T-helper 17 cell (primary cell): ENCODE measurements at places on chromosomes 12 and 14. TPM values are rescaled to one million over a fixed set of nuclear protein-coding genes. Genes with fewer than 3 reads are reported as not detected.
A peak's percentile ranks its signal among the peaks of the same experiment; 100 is the strongest.

DNA sequence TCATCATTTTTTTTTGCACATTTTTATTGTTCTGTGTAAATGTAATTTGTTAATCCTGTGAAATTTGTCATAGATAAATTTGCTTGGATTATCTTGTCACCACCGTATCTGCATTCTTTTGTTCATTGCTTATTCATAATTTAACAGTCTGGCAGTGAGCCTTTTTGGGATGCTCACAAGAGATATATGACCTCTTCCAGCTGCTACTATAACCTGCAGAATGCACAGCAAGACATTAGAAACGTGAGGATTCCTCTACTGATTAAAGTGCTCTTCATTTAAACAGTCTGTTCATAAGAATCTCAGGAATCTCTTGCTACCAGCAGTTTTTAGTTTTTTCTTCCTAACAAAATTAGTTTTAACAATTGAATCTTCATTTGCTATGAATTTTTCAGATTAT is 9.1 kb downstream of the NPAS3 start:
- H3K27ac ChIP-seq: no peak overlapping the region
- DNase-seq: no peak
- no peak overlapping the region for H3K4me3 ChIP-seq
- peaks cover 46% of the 10 kb centered on the region for H3K27me3 ChIP-seq
- H3K36me3 ChIP-seq: no peaks in the 10 kb centered on the region
- H3K4me1 ChIP-seq: no peaks in the 10 kb centered on the region

The LBHD2 gene
- total RNA-seq: not detected

The BBS10 gene
- total RNA-seq: 2.4 TPM

The TPPP2 gene
- total RNA-seq: not detected

DNA sequence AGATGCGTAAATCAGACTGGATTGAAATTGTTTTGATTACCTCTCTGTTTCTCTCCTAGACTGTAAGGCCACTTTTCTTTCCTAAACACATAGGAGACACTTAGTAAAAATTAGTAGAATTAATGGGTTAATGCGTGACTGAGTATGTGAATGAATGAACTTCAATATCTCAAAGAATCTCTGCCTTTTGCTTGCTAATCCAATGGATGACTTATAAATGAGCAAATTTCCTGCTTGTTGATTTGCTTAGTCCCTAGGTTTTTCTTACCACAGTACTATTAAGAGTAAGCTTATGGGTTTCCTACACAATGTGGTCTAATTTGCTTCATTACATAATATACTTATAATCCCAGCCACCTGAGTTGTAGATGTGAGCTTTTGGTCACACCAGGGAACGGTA is 164.1 kb downstream of the SRGAP1 start:
- H3K4me3 ChIP-seq: no peak overlapping the region
- H3K27me3 ChIP-seq: no peaks in the 10 kb centered on the region
- DNase-seq: no peak
- H3K36me3 ChIP-seq: no peaks in the 10 kb centered on the region
- no peak overlapping the region for H3K27ac ChIP-seq

- H3K36me3 ChIP-seq: peaks cover 3% of the 10 kb centered on the region
- H3K4me1 ChIP-seq: no peaks in the 10 kb centered on the region
- H3K27me3 ChIP-seq: peaks cover under 1% of the 10 kb centered on the region
- no peak overlapping the region for H3K27ac ChIP-seq
Measured at GRCh38 chr12:126182619-126183236, 1117.5 kb downstream of the AACS start.

- no peaks in the 10 kb centered on the region for H3K27me3 ChIP-seq
- no peak for DNase-seq
- H3K4me3 ChIP-seq: no peak overlapping the region
- H3K36me3 ChIP-seq: no peaks in the 10 kb centered on the region
- no peaks in the 10 kb centered on the region for H3K4me1 ChIP-seq
Measured at GRCh38 chr14:93219103-93219726, 12.2 kb downstream of the UBR7 start.

The IFNG gene
- total RNA-seq: 1.2 TPM

GRCh38 chr12:83471341-83471740 is 784.6 kb downstream of the TMTC2 start:
- H3K4me3 ChIP-seq: no peak overlapping the region
- no peaks in the 10 kb centered on the region for H3K4me1 ChIP-seq
- no peak overlapping the region for H3K27ac ChIP-seq
- no peak for DNase-seq

DNA sequence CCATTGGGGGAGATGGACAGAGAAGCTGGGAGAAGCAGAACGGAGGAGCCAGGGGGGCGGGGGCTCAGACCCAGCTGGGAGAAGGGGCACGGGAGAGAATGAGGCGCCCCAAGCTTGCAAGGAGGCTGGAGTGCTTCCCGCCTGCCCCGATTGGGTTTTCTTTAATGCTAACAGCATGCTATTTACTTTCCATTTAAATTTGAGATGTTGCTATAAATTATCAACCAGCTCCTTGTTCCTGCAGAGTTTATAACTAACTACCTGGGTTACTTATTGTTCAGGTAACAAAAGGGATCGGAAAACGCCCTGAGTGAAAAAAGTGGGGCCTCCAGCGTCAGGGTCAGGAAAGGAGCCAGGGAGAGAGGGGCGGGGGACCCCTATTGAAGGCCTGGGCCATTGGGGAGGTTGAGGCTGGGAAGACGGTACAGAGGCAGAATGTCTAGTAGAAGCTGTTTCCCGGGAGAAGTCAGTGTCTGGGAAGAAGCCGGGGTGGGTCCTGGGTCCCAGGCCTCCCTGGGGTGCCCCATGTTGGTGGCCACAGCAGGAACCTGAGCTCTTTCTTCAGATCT is 2.5 kb downstream of the HNF1A start:
- H3K4me3 ChIP-seq: no peak overlapping the region
- H3K36me3 ChIP-seq: peaks cover 3% of the 10 kb centered on the region
- peaks cover 5% of the 10 kb centered on the region for H3K4me1 ChIP-seq
- H3K27me3 ChIP-seq: peaks cover 5% of the 10 kb centered on the region
- no peak overlapping the region for H3K27ac ChIP-seq

The KCNMB4 gene
- 0.75 TPM for total RNA-seq

DNA sequence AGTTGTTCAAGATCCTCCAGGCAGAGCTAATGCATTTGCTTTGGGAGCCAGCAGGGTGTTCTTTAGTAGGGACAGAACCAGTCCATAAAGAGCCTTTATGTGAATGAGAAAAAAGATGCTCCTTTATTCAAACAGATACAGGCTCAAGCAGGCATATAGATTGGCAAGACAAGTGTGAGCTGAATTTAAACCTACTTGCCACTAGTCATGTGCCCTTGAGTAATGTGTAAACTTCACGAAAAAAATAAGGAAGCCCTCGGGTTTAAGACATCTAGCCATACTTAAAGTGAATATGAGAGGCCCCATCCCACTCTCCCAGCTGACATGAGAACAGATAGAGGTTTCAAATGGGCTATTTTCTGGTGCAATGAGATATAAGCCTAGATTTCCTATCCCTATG is 43.1 kb upstream of the STRAP start:
- no peak overlapping the region for H3K4me3 ChIP-seq
- peaks cover 2% of the 10 kb centered on the region for H3K36me3 ChIP-seq
- DNase-seq: no peak
- peaks cover 2% of the 10 kb centered on the region for H3K4me1 ChIP-seq
- H3K27me3 ChIP-seq: peaks cover 47% of the 10 kb centered on the region
- no peak overlapping the region for H3K27ac ChIP-seq

The FOXN4 gene
- total RNA-seq: not detected

DNA sequence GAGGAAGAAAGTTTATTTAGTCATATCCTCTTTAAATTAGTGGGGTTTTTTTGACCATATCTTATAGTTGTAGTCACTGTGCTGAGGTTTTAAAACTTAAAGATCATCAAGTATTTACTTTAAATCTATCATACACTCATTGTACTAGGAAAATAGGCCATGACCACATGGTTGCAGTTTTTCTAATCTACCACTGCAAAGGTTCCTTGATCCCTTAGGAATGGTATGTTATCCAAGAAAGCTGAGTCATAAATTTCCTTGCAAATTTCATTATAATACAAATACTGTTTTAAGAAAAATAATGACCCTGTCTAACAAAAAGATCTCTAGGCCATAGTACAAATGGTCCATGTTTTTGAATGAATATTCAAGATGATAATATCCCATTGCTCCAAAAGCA is 74.7 kb downstream of the DBX2 start:
- H3K4me1 ChIP-seq: peaks cover 5% of the 10 kb centered on the region
- H3K27me3 ChIP-seq: peaks cover 19% of the 10 kb centered on the region
- no peak for DNase-seq

DNA sequence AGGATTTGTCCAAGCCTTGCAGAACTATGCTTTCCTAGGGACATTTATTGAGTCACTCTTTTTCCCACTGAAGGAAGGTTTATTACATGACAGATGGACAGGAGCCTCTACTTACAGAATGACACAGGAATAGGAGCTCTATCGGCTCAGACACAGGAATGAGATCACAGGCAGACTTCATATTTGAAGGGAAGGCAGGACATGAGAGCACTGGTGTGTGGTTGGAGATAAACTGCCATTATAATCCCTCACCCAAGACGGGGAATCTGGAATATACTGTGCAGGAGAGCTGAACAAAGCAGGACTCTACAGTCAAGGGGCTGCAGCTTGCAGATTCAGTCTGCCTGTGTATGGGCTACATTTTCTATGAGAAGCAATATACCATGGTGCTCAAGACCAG is 26.8 kb upstream of the IL22 start:
- H3K36me3 ChIP-seq: no peaks in the 10 kb centered on the region
- no peaks in the 10 kb centered on the region for H3K27me3 ChIP-seq
- peaks cover 21% of the 10 kb centered on the region for H3K4me1 ChIP-seq
- no peak overlapping the region for H3K4me3 ChIP-seq
- no peak for DNase-seq

DNA sequence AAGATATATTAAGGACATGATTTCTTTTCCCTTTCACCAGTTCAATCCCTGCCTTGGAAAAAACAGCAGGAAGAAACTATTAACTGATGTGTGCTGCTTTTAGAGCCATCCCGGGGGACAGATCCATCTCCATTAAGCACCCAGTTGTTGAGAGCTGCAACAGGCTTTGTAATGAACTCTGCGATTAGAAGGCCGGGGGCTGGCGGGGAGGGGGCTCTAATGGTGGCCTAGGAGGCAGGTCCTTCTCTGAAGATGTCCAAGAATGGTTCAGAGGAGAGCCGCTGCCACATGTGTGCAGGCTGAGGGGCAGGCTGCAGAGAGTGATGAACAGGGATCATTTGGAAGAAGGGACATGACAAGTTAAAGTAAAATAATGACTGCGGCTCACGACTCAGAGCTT is 67.8 kb downstream of the GALNT8 start:
- peaks cover 3% of the 10 kb centered on the region for H3K4me1 ChIP-seq
- peaks cover 22% of the 10 kb centered on the region for H3K27me3 ChIP-seq
- no peak for DNase-seq
- no peak overlapping the region for H3K27ac ChIP-seq

GRCh38 chr12:94616203-94616729 is 34.1 kb downstream of the TMCC3 start:
- no peak overlapping the region for H3K27ac ChIP-seq
- peaks cover 10% of the 10 kb centered on the region for H3K4me1 ChIP-seq
- no peaks in the 10 kb centered on the region for H3K36me3 ChIP-seq
- no peak for DNase-seq
- no peaks in the 10 kb centered on the region for H3K27me3 ChIP-seq

GRCh38 chr14:103367995-103368394 is 17.2 kb upstream of the MARK3 start:
- H3K4me1 ChIP-seq: no peaks in the 10 kb centered on the region
- no peak overlapping the region for H3K4me3 ChIP-seq
- H3K27me3 ChIP-seq: no peaks in the 10 kb centered on the region
- peaks cover 5% of the 10 kb centered on the region for H3K36me3 ChIP-seq
- no peak overlapping the region for H3K27ac ChIP-seq

The TMPRSS12 gene
- not detected for total RNA-seq

GRCh38 chr12:3199551-3200031 is 122.4 kb downstream of the TSPAN9 start:
- peak overlapping the region; percentile 76 for H3K4me3 ChIP-seq
- H3K27me3 ChIP-seq: peaks cover 65% of the 10 kb centered on the region
- H3K27ac ChIP-seq: no peak overlapping the region
- peaks cover 11% of the 10 kb centered on the region for H3K4me1 ChIP-seq

DNA sequence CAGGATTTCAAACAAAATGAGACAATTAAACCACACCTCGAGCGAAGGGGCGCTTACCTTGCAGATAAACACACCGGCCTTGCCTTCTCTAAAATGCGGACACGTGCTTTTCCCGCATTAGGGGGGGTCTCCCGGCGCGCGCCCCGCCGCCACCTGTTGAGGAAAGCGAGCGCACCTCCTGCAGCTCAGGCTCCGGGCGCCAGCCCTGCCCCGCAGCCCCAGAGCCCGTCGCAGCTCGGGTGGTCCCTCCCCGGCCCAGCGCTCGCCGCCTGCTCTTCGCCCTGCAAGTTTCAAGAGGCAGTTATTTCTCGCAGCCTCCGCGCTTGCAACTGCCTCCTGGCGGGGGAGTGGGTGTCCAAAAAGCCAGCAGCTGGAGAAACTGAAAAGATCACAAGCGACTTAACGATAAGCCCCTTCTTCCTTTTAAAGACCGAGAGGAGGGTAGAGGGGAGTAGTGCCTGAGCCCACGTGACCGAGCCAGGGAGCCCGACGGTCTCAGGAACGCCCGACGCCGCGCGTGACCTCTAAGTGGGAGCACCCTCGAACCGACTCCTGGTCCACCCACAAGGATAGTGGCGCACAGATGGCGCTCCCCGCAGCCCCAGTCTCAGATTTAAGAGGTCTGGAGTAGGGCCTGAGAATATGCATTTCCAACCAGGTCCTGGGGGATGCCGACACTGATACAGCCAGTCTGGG is at the start of gene ESR2:
Gene ESR2, minus strand, starts transcription at position 396 of the 696 bp plus-strand sequence. CDS start 11,386 bp downstream, outside the sequence.
- no peak within 1 kb of the TSS for H3K27ac ChIP-seq
- H3K36me3 ChIP-seq: no peaks in the 10 kb centered on the region
- peaks cover 8% of the 10 kb centered on the region for H3K4me1 ChIP-seq
- no peak for DNase-seq

The PCED1B gene
- total RNA-seq: 54.2 TPM
